ENCODE measurements at places on chromosomes 12 and 14. TPM values are rescaled to one million over a fixed set of nuclear protein-coding genes. Genes with fewer than 3 reads are reported as not detected.

DNA sequence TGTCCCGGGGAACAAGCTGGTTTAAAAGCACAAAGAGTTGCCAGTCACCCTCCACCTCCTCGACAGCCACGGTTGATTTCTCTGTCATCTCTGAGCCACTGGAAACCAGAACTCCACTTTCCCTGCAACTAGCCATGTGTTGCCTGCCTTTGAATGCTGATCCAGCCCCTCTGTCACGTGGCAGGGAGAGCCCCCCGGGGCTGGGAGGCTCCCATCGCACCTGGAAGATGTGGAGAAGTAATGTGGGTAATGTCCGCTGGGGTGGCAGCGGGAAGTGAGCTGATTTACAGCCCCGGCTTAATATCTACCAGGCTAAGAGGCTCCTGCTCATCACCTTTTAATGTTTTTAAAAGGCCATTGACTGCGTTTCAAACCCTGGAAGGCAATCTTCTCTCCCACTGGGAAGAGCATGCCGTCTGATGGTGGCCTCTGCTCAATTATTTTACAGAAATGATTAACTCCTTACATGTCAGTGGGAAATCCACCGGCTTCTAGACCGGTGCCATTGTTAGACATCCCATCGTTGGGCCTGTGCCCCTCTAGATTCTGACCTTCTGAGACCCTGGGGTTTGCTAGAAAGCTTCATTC, 7.4 kb downstream of the PRIMA1 start:
- H3K4me3 ChIP-seq, result no peak overlapping the region
- H3K4me1 ChIP-seq, result no peaks in the 10 kb centered on the region
- no peak for DNase-seq
- H3K27me3 ChIP-seq, result no peaks in the 10 kb centered on the region
- no peaks in the 10 kb centered on the region for H3K36me3 ChIP-seq

- no peak overlapping the region for H3K27ac ChIP-seq
- no peaks in the 10 kb centered on the region for H3K27me3 ChIP-seq
- DNase-seq, result no peak
- H3K36me3 ChIP-seq, result no peaks in the 10 kb centered on the region
- H3K4me3 ChIP-seq, result no peak overlapping the region
Observed at GRCh38 chr12:69623970-69624369, 13.3 kb upstream of the LRRC10 start.

- no peaks in the 10 kb centered on the region for H3K4me1 ChIP-seq
- DNase-seq, result no peak
- H3K36me3 ChIP-seq, result no peaks in the 10 kb centered on the region
- H3K27ac ChIP-seq, result no peak overlapping the region
- no peak overlapping the region for H3K4me3 ChIP-seq
- no peaks in the 10 kb centered on the region for H3K27me3 ChIP-seq
Observed at GRCh38 chr14:44777584-44777983, 184.2 kb downstream of the KLHL28 start.

DNA sequence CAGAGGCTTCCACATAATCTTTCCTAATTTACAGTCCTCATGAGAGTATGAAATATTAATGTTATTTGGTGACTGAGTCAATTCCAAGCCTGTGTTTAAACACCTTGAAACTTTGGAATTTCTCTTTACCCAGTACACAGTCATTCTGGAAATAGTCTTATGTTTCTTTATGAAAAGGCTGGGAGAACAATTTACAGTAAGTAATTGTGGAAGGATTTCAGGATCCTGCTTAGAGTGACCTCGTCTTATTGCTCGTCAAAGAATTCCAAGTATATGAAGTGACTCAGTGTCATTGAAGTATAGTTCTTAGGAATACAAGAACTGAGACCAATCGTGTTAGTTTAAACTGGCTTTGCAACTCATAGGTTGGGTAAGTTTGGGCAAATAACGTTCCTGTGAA, 634.2 kb downstream of the SLC16A7 start:
- H3K4me3 ChIP-seq, result no peak overlapping the region
- no peaks in the 10 kb centered on the region for H3K4me1 ChIP-seq
- no peaks in the 10 kb centered on the region for H3K27me3 ChIP-seq
- no peak for DNase-seq

- no peaks in the 10 kb centered on the region for H3K27me3 ChIP-seq
- H3K27ac ChIP-seq, result no peak overlapping the region
Observed at GRCh38 chr12:103020839-103021238, 63.4 kb downstream of the ASCL1 start.

GRCh38 chr12:52992699-52993557, 13.3 kb upstream of the EIF4B start:
- H3K27ac ChIP-seq, result no peak overlapping the region
- no peaks in the 10 kb centered on the region for H3K27me3 ChIP-seq
- no peak overlapping the region for H3K4me3 ChIP-seq
- no peaks in the 10 kb centered on the region for H3K36me3 ChIP-seq
- H3K4me1 ChIP-seq, result no peaks in the 10 kb centered on the region
- DNase-seq, result no peak

DNA sequence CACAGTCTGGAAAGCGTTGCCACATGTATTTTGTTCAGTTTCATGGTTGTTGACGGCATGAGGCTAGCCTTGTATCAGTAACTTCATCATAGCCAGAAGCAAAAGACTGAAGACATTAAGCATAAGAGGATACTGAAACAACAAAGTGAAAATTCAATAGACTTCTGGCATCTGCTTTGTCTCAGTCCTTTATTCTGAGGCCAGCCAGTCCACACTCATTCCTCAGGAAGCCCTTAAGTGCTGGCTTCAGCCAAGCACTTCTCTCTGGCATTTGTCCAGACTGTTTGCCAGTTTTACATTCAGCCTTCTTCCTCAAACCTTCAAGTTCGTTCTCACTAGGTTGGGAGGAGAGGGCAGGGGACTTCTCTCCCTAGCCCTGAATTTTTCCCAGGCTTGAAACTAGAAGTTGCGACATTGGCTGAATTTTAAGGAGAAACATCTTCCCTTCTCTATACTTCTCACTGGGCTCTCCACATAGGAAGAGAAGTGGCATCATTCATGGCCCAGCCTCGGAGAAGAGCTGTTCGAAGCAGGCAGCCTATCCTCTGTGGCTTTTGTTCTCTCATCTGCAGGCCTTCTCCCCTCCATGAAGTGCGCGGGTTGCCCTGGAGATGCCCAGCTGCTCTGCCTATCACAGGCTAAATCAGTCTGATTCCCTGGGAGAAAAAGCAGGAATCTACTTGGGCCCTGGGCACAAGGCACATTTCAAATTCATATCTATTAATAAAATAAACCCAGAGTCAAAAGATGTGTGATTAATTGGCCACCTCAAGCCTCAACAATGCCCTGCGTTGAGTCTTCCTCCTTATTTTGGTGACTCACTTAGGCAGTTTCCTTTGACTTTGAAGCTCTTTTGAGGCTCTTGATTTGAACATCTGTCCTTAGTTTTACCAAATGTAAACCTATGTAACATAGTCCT, 130.9 kb upstream of the PLEKHA5 start:
- H3K27ac ChIP-seq, result no peak overlapping the region
- H3K4me3 ChIP-seq, result no peak overlapping the region
- no peaks in the 10 kb centered on the region for H3K27me3 ChIP-seq
- no peaks in the 10 kb centered on the region for H3K36me3 ChIP-seq

DNA sequence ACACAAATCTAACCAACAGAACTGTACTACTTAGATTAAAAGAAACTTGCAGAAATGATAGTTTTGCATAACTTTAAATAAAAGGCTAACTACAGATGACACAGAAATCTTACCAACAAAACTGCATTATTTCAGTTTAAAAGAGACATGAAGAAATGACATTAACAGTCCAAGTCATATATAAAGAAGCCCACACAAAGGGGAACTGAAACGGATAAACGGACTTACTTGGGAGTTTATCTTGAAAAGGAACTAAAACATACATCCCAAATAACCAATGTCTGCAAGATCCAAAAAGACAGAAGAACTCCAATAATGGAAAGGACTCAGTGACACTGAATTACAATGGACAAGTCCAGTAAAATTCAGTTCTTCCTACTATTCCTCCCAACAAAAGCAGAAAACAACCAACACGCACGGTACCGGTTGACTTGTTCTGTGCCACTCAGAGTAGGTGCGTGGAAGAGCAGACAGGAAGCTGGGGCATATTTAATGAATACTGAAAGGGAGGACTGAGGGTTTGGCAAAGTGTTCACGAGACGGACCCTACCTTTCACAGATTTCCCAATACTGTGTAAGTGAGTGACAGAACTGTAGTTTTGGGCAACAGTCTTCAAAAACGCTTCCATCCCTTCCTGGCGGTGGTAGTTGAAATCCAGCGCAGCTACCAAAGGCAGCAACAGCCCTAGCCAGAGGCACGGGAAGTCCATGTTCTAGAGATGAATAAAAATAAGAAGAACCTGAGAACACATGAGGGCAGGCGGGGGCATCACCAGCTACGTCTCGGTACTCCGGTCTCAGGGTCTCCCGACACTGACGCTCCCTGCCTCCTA, 627 bp downstream of the CPM start:
- peak overlapping the region; percentile 58 for H3K4me3 ChIP-seq
- DNase-seq, result no peak
- H3K27me3 ChIP-seq, result no peaks in the 10 kb centered on the region
- H3K27ac ChIP-seq, result peak overlapping the region; percentile 61
- H3K36me3 ChIP-seq, result no peaks in the 10 kb centered on the region

DNA sequence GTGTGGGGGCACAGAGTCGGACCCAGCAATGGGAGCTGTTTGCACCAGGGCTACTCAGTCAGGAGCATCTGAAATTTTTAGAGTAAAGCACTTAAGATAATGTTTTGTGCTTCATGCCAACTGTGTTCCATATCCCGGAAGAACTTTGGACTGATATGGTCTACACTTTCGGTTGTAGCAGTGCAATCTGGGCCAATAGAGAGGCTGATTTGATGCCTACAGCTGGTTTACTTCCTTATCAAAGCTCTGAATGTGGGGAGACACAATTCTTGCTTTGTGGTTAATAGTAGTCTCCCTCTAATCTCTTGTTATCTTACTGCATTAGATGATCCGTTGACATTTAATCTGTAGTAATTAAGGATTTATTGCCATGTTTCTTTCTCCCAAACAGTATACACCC, 7.8 kb upstream of the VDR start:
- no peaks in the 10 kb centered on the region for H3K27me3 ChIP-seq
- no peak for DNase-seq

DNA sequence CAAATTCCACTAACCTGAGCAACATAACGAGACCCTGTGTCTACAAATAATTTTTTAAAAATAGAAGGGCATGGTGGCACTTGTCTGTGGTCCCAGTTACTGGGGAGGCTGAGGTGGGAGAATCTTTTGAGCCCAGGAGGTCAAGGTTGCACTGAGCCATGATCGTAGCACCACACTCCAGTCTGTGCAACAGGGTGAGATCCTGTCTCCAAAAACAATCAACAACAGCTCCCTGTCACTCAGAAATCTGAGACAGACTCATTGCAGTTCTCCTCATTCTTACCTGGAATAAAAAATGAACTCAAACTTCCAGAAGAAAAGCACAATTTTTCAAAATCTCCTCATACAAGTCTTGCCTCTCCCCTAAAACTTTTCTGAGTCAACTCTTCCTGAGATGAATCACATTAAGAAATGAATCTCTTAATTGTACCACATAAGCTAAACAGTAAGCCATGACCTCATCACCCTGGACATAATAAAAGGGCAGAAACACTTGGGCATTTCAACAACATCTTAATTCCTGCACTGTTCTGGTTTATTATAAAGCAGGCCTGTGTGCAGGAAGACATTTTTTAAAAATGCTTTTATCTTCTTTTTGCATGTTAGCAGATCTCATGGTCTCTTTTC, 214.3 kb upstream of the CDKN3 start:
- no peaks in the 10 kb centered on the region for H3K4me1 ChIP-seq
- DNase-seq, result no peak
- no peak overlapping the region for H3K27ac ChIP-seq
- no peaks in the 10 kb centered on the region for H3K36me3 ChIP-seq

DNA sequence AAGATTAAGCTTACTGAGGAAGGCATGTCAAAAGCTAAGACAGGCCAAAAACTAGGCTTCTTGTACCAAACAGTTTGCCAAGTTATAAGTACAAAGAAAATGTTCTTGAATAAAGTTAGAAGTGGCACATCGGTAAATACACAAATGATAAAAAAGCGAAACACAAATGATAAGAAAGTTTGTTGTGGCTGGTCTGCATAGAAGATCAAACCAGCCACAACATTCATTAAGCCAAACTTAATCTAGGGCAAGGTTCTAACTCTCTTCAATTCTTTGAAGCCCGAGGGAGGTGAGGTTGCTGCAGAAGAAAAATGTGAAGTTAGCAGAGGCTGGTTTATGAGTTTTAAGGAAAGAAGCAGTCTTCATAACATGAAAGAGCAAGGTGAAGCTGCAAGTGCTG, 1119.6 kb upstream of the FLRT2 start:
- H3K27ac ChIP-seq, result no peak overlapping the region
- H3K4me3 ChIP-seq, result no peak overlapping the region
- no peaks in the 10 kb centered on the region for H3K4me1 ChIP-seq
- DNase-seq, result no peak
- no peaks in the 10 kb centered on the region for H3K36me3 ChIP-seq
- no peaks in the 10 kb centered on the region for H3K27me3 ChIP-seq

DNA sequence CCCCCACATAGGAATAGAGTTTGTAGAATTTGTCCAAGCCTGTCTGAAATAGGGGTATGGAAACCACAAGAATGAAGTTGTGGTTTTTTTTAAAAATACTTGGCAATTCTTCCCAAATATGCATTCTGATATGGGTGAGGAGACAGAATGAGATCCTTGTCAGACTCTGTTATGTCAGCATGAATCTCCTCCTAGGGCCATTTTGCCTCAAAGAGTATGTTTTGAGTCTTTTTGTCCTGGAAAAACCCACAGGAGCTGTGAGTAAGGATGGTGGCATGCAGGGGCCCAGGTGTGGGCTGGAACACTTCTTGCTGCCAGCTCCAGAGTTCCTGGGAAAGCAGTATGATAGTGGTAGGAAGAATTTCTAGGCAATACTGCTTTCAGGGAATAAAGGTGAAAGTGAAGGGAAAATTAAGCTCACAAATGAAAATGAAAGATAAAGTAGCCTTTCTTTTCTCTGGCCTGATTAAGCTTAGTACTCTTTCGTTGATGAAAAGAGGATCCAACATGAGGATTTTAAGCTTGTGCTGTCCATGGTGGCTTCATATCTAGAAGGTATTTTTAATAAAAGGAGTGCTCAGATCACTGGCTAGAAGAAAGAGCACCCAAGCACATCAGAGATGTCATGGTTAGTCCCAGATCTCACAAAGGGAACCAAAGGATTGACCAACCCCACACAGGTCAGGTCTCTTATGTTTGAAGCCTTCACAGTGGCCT, 130.8 kb downstream of the LLPH start:
- DNase-seq, result no peak
- H3K4me1 ChIP-seq, result no peaks in the 10 kb centered on the region
- H3K27ac ChIP-seq, result no peak overlapping the region
- H3K4me3 ChIP-seq, result no peak overlapping the region

DNA sequence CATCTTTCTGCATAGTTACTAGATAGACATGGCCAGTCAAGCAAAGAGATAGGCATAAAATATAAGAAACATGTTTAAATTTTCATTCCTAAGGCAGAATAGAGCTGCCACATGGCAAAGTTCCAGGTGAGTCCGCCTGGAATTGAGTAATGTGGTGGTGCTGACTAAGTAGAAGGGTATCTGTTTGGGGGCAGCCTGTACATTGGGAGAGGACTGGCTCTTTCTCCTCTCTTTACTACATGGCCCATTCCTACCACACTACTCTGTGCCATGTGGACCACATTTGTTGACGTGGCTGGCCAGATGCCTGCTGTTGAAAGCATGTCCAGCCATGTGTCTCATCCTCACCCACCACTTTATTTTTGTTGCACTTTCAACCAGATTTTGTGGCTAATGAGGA, 354.0 kb downstream of the ETNK1 start:
- no peaks in the 10 kb centered on the region for H3K36me3 ChIP-seq
- no peak overlapping the region for H3K27ac ChIP-seq
- DNase-seq, result no peak
- no peaks in the 10 kb centered on the region for H3K27me3 ChIP-seq
- no peak overlapping the region for H3K4me3 ChIP-seq

The LMO3 gene
- 5.5 TPM for total RNA-seq

The A2M gene
- total RNA-seq, result 57.6 TPM

The EDDM3A gene
- total RNA-seq, result not detected

The RPGRIP1 gene
- total RNA-seq, result not detected

The TBX3 gene
- total RNA-seq, result 106 TPM

The HOXC4 gene
- 6.1 TPM for total RNA-seq

Data from ovary (tissue), 10 donors.